T-helper 2 cell (primary cell): ENCODE measurements at places on chromosomes 5 and 9.

- DNase-seq: no peak
Observed at GRCh38 chr9:134203224-134203623, 38.9 kb upstream of the RNU6ATAC start.

- DNase-seq: no peak
Observed at GRCh38 chr5:91135475-91136248, 247.5 kb downstream of the ARRDC3 start.

DNA sequence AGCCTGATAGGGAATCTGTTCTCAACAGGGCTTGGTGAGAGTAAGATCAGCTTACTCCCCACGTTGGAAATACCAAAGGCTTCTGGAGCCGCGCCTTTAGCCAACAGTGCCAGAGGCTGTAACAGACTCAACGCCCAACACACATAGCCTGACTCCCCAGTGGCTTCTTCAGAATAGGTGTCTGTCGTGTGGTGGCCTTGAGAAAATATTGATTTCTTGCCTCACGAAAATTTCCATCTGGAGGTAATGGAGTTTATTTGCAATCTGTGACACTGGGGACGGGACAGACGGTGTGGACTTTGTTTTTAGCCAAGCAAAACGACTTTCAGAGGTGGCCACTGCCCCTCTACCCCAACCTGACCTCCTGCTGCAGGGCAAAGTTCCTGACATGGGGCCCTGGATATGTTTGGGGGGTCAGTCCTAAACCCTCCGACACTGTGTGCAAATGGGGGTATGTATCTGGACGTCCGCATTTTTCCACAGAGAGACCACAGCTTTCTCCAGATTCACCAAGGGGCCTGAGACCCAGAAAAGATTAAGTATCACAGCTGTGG lies 189.3 kb downstream of the CDK5RAP2 start:
- DNase-seq: no peak

- DNase-seq: no peak
Observed at GRCh38 chr9:131346559-131346958, 47.3 kb upstream of the PRRC2B start.
